ENCODE measurements at places on chromosomes 11 and 22. TPM values are rescaled to one million over a fixed set of nuclear protein-coding genes. Genes with fewer than 3 reads are reported as not detected.

- DNase-seq = no peak
These were observed 29.5 kb downstream of the TMEM123 start for GRCh38 chr11:102422817-102423712.

DNA sequence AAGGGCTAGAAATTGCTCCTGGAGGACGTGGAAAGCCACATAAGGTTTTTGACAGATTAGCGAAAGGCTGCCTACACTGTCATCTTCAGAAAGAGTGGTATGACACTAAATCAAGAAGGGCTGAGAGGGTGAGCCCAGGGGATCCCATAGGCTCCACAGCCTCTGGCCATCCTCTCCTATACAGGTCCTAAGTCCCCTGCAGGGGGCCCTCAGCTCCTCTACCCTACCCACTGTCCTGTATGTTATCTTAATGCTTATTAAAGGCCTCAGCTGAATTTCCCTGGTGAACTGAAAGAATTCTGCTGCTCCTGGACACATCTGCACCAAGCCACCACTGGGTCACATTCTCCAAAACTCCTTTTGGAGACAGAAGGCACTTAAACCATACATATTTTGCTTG lies 7.9 kb downstream of the KLHL22 start:
- DNase-seq = no peak

- no peak for DNase-seq
These were observed 8.3 kb downstream of the IGLL5 start for GRCh38 chr22:22895776-22896445.

DNA sequence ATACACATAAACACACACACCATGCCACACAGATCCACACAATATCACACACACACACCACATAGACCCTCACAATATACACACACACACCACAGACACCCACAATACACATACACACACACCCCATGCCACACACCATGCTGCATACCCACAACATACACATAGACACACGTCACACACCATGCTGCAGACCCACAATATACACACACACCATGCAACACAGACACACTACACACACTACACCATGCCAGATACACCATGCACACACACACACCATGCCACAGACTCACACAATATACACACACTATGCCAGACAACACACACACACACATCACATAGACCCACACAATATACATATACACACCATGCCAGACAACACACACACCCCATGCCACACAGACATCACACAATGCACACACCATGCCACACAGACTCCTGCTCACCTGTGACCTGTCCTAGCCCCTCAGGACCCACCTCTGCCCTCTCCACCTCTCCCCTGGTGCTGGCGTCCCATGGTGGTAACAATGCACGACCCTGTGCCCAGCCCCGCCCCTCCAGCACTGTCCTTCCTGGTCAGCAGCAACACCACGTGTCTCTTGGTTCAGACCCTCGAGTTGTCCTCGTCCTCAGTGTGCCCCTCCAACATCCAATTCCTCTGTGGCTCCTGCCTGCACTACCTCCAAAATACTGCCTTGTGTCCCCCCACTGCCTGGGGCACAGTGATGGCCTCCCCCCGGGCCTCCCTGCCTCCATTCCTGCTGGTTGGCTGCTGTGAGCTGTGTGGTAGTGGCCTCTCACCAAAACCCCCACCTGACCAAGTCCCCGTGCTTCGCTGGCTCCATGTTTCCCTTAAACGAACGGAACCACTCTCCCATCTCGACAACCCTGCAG lies 23.7 kb upstream of the RFPL3 start:
- DNase-seq = peak; percentile 21

DDIAS gene
- 18.6 TPM for total RNA-seq

GRCh38 chr22:39724390-39724789 lies 153.8 kb downstream of the CACNA1I start:
- peak; percentile 50 for DNase-seq

ACP2 gene
- total RNA-seq = 29.5 TPM

- DNase-seq = peak; percentile 53
These were observed 669 bp upstream of the GAL3ST1 start for GRCh38 chr22:30574997-30575671.

GRCh38 chr11:120207512-120207911 lies 3.3 kb upstream of the OAF start:
- DNase-seq = no peak

- no peak for DNase-seq
These were observed 426.4 kb downstream of the CTTN start for GRCh38 chr11:70824605-70825245.

DNA sequence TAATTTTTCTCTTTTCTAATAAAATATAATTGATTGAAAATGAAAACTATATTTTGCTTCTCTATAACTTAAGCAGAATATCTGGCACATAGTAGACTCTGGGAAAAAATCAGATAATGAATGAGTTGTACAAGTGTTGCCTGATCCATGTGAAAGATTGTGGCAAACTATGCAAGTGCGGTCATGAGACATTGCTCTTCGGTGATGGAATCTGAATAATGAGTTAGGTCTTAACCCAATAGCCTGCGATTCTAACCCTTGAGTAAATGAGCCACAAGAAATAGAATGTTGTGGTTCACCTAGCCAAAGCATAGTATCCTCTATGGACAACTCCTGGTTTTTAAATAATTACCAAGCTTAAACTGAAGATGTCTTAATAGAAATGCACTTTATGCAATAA lies 333.7 kb upstream of the LUZP2 start:
- DNase-seq = no peak

DNA sequence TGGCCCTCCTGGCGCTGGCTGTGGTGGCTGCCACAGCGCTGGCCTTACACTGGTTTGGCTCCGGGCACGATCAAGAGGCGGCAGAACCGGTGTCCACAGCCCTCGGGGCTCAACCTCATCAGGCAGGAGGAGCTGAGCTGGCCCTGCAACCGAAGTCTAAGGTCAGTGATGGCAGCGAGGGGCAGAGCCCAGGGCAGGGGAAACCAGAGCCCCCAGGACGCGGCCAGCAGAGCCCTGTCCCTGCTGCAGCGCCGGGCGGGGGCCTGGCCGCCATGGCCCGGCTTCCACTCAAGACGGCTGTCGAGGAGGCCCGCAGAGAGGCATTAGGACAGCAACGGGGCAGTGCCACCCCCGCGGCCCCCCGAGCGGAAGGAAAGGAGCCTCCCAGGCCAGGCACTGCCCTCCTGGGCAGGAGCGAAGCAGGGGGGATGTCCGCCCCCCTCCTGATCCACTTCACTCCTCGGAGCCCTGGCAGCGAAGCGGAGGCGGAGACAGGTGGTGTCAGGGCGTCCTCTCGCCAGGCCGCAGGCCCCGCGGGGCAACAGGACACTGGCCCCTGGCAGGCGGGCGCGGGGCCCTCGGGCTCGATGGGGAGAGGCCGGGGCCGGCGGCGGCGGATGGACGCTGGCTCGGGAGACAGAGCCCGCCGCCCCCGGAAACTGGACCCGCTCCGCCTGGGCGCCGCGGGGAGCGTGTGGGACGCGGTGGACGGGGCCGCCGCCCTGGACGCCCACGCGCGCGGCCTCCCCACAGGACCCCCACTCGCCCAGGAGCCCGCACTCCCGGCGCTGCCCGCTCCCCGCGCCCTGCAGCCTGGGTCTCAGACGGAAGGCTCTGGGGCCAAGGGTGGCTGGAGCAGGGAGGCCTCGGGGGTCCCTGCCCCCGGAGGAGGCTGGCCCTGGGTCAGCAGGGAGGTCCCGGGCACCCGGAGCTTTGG lies 895 bp downstream of the KLHDC7B start:
- no peak for DNase-seq

DNA sequence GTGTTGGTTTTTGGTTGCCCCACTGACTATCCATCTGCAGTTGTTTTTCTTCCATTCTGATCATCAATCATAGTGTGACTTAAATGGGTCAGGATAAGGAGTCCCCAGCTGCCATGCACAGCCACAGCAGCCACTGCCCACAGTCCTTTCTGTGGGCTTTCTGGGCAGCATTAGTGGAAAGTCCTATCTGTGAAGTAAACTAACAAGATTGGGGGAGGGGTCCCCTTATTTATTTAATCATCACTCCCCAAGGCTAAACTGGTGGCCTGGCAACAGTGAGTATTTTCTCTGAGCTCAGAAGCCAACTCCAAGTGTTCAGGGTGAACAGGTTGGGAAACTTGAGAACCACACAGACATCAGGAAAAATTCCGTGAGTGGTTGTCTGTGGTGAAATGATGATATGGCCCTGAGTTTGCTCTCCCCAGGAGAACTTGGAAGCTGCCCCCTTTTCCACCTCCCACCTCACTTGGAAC lies 145.0 kb downstream of the CCDC34 start:
- DNase-seq = no peak

DNA sequence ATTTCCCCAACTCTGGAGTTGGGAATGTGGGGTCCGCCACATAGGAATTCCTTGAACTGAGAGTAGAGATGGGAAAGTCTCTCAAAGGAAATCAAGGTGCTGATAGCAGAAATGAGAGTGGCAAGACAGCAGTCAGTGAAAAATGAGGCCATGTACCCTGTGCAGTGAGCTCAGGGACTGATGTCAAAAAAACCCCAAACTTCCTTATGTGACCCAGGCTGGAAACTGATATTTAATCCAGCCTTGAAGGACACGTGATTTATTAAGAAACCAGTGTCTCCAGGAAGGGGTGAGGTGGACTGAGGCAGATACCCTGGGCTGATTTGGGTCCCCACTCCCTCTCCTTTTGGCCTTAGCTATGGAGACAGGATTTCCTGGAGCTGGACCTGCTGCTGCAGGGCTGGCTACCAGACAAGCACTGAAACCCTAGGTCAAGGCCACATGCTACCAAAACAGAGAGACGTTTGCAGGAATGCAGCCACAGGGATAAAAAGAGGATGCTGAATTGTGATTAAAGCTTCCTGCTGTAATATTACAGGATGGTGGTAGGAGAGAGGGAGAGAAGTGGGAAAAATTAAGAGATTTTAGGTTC lies 25.3 kb upstream of the FCHSD2 start:
- no peak for DNase-seq

GRCh38 chr11:81470446-81470845 lies 1263.2 kb downstream of the FAM181B start:
- no peak for DNase-seq

DNA sequence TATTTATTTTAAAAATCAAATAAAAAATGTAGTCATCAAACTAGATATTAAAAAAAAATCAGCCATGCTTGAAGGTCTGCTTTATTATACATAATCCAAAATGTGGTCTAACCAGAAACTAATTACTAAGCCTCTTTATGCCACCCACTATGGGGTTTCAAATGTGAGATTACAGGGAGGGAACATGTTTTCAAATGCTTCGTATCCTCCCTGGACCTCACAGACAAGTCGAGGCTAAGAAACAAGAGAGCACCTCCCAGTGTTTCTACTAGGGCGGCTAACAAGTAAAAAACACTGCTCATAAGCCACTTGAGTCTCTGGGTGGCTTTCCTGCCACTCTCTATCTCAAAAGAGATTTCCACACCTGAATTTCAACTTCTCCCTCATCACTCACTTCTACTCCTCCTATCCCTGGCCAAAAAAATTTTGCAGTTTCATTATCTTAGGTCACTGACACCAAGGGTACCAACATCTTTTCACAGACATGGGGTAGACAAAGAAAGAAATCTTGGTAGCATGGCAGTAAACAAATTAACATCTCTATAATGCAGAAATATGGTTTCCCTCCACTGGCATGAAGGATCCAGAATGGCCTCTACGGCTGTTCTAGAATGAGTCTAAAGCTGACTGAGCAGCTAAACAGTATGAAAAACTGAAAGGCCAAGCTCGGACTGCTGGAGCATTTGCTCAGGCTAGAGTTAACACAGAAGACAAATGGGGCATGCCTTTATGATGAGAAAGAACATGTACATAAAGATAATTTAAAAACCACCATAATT lies 50.9 kb downstream of the PITPNB start:
- no peak for DNase-seq

DNA sequence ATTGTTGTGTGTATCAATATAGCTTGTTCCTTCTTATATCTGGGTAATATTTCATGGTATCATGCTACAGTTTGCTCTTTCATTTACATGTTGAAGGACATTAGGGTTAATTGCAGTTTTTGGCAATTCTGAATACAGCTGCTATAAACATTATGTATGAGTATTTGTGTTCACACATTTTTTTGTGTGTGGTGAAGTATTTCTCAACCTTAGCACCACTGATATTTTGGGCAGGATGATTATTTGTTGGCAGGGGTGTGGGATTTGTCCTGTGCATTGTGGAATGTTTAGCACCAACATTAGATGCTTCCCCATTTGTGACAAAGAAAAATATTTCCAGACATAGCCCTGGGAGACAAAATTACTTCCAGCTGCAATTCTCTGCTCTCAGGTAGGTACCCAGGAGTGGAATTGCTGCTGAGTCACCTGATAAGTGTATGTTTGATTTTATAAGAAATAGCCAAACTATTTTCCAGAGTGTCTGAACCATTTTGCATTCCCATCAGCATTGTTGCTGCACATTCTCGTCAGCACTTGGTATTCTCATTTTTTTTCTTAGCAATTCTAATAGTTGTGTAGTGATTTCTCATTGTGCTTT lies 128.2 kb downstream of the SNX19 start:
- DNase-seq = no peak

GRCh38 chr22:22855085-22855484 lies 32.5 kb upstream of the IGLL5 start:
- no peak for DNase-seq

DNA sequence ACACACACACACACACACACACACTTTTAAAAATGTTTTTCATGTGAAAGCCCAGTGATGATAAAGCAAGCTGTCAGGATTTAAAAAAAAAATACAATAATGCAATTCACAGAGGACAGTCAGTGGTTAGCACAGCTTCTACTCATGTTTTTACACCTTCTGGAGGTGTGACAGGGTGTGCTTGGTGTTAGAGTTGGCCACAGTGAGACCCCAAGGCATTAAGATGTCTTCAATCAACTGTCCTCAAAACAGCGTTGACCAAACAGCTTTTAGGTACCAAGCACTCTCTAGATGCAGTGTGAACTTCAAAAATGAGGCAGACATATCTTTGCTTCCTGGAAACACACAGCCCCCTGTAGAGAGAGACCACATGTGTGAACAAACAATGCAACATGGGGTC lies 166.4 kb upstream of the TBCEL start:
- DNase-seq = no peak

YPEL4 gene
- total RNA-seq = 0.13 TPM

ACCS gene
- 7.5 TPM for total RNA-seq

PLAAT2 gene
- 0.52 TPM for total RNA-seq

- DNase-seq = no peak
These were observed 19.3 kb upstream of the CD5 start for GRCh38 chr11:61082931-61083531.

CARD10 gene
- 17.7 TPM for total RNA-seq

DNA sequence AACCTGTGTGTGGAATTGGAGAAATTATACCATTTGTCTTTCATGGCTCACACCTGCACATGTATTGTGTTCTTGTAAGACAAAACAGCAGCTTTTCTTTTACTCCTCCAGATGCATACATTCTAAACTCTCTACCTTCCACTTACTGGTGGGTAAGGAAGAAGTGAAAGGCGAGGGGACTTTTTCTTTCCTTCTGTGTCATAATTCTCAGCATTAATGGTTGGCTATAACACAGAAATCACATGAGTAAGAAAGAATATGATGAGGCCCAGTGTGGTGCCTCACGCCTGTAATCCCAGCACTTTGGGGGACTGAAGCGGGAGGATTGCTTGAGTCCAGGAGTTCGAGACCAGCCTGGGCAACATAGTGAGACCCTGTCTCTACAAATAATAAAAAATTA lies 57.8 kb upstream of the SHANK2 start:
- no peak for DNase-seq
